ENCODE measurements at places on chromosomes 5 and 9. TPM values are rescaled to one million over a fixed set of nuclear protein-coding genes. Genes with fewer than 3 reads are reported as not detected.

The PROB1 gene
- total RNA-seq, result 28.6 TPM

The PCDHB3 gene
- 0.63 TPM for total RNA-seq

The TERT gene
- total RNA-seq, result not detected

The SCGB3A2 gene
- not detected for total RNA-seq

The FSTL4 gene
- not detected for total RNA-seq

The MARCHF11 gene
- 0.33 TPM for total RNA-seq

The ERCC8 gene
- 6.0 TPM for total RNA-seq

The PCDHGB5 gene
- 9.7 TPM for total RNA-seq

The MARCHF6 gene
- total RNA-seq, result 103 TPM

The NTNG2 gene
- total RNA-seq, result 16.9 TPM

The FOXD4L4 gene
- not detected for total RNA-seq

The PCA3 gene
- total RNA-seq, result not detected

The SLC36A2 gene
- total RNA-seq, result not detected

The UQCRQ gene
- total RNA-seq, result 276 TPM

The KLF4 gene
- total RNA-seq, result 62.9 TPM

DNA sequence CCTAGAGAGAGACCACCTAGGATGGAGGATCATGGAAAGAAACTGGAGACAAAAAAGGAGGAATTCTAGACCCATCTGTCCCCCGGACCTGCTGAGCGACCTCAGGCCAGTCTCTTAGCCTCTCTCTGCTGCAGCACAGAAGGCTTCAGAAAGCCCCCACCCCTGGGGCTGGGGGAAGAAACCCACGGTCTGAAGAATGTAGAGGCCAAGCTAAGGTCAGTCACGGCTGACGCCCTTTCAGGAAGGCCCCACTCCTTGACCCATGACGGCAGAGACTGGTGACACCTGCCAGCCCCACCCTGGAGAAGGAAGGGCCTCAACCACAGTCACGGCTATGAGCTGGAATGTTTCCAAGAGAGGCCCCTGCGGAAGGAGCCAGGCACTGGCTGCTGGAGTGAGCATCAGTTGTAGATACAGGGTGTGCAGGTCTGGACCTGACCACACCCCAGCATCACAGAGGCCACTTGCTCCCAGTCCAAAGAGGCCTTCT, 120.5 kb upstream of the BOD1 start:
- no peaks in the 10 kb centered on the region for H3K4me1 ChIP-seq
- H3K4me3 ChIP-seq, result no peak overlapping the region
- no peak overlapping the region for H3K27ac ChIP-seq

- no peaks in the 10 kb centered on the region for H3K27me3 ChIP-seq
- H3K4me3 ChIP-seq, result no peak overlapping the region
- DNase-seq, result no peak
Observed at GRCh38 chr5:67094476-67095300, 101.9 kb downstream of the CD180 start.

DNA sequence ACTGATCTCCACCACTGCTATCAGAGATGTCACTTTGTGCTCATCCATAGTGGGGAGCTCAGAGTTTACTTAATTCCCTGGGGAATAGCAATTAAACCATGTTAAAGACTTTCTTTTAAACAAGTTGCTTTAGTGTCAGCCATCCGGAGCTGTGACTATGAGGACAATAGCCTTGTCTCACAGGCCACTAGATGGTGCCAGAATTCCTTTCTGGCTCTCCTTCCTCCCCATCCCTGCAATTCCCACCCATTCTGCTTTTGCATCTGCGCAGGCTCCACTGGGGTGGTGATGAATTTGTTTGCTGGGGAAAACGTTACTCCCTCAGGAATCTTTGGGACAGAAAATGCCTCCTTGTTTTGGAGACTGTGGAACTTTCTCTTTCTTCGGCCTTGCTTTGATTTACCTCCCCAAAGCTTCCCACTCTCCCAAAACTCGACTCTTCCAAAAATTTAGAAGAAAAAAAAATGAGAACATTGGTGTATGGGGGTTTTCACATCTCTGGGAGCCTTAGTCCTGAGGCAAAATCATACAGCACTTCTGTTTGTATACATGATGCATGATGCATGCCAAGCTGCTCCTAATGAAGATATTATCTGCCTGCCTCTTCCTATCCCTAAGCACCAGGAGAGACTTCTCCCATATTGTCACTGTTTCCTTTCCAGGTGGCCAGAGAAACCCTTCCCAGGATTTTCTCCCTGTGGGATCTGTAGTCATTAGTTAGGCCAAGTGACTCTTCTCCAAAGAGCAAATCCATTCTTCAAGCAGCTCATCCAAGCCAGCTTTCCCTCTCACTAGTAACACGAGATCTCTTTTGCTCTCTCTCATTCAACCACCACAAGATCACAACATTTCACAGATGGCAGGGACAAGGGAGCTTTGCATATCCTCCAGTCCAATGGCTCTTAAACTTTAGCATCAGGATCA, 466.1 kb downstream of the TLR4 start:
- no peak overlapping the region for H3K4me3 ChIP-seq
- H3K27ac ChIP-seq, result no peak overlapping the region
- H3K27me3 ChIP-seq, result no peaks in the 10 kb centered on the region

DNA sequence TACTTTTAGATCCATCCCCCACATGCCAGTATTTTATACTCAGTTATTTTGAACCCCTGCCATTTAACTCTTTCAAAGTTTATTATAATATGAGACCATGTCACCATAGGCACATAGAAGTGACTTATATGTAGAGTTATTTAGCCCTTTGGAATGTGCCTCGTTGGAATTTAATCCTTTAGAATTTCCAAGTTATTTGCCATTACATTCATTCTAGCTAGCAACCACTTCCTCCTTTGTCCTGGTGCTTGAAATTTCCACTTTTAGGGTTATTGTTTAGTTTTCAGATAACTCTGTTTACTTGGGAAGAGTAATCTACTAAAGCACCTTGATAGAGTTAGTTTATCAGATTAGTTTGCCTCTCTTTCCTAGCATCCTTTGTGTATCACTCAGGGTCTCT, 82.8 kb upstream of the TLE1 start:
- no peaks in the 10 kb centered on the region for H3K4me1 ChIP-seq
- no peak overlapping the region for H3K27ac ChIP-seq
- H3K4me3 ChIP-seq, result no peak overlapping the region
- H3K36me3 ChIP-seq, result no peaks in the 10 kb centered on the region

- H3K4me1 ChIP-seq, result no peaks in the 10 kb centered on the region
- H3K36me3 ChIP-seq, result no peaks in the 10 kb centered on the region
- no peak overlapping the region for H3K27ac ChIP-seq
- no peak overlapping the region for H3K4me3 ChIP-seq
- no peaks in the 10 kb centered on the region for H3K27me3 ChIP-seq
Observed at GRCh38 chr5:81163651-81164050, 69.5 kb upstream of the CKMT2 start.

DNA sequence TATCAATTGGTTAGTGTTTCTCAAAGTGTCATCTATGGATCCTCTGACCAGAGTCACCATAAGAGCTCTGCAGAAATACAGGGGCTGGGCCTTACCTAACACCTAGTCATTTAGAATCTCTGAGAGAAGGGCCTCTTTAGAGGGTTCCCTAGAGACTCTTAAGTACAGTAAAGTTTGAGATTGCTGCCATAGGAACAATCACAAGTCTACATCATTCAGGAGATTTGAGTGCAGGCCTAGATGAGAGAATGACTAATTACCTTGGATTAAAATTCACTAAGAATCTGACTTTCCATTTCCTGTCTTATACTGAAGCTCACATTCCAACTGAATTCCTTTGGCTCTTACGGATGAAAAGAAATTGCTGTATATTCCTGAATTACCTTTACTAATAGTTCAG, 182.1 kb upstream of the PTGER4 start:
- H3K27me3 ChIP-seq, result no peaks in the 10 kb centered on the region
- no peaks in the 10 kb centered on the region for H3K4me1 ChIP-seq
- DNase-seq, result no peak
- no peak overlapping the region for H3K27ac ChIP-seq
- H3K4me3 ChIP-seq, result no peak overlapping the region
- no peaks in the 10 kb centered on the region for H3K36me3 ChIP-seq

GRCh38 chr9:138103111-138103848, 225.7 kb downstream of the CACNA1B start:
- no peaks in the 10 kb centered on the region for H3K36me3 ChIP-seq
- DNase-seq, result peak; percentile 26
- H3K27me3 ChIP-seq, result no peaks in the 10 kb centered on the region
- H3K27ac ChIP-seq, result no peak overlapping the region
- H3K4me3 ChIP-seq, result no peak overlapping the region

- no peaks in the 10 kb centered on the region for H3K36me3 ChIP-seq
- H3K4me1 ChIP-seq, result no peaks in the 10 kb centered on the region
- no peak overlapping the region for H3K27ac ChIP-seq
- no peak for DNase-seq
Observed at GRCh38 chr5:39717176-39717897, 292.6 kb upstream of the DAB2 start.

DNA sequence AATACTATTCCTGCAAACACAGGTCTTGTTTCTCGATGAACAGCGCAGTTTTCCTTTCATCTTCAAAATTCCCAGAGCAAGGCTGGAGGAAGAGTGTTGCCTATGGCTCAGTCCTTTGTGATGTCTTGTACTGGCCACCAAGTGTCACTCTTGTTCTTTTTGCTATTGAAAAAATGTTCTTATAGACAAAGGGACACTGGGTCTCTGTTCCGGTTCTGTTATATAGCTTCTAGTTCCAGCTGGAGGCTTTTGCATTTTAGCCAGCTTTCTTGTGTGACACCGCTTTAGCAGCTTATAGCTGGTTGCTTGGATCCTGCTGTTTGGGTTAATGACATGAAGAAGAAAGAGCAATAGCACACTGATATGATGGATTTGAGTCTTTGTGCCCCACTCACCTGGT, 343.7 kb upstream of the KCNN2 start:
- no peaks in the 10 kb centered on the region for H3K4me1 ChIP-seq
- no peak for DNase-seq
- H3K4me3 ChIP-seq, result no peak overlapping the region
- H3K27ac ChIP-seq, result no peak overlapping the region

- H3K27me3 ChIP-seq, result no peaks in the 10 kb centered on the region
- H3K4me3 ChIP-seq, result no peak overlapping the region
- H3K36me3 ChIP-seq, result no peaks in the 10 kb centered on the region
- no peak overlapping the region for H3K27ac ChIP-seq
- DNase-seq, result no peak
Observed at GRCh38 chr5:93990504-93991070, 249.2 kb upstream of the POU5F2 start.

GRCh38 chr5:112555691-112556090, 136.6 kb upstream of the EPB41L4A start:
- no peak overlapping the region for H3K4me3 ChIP-seq
- no peaks in the 10 kb centered on the region for H3K4me1 ChIP-seq
- H3K27me3 ChIP-seq, result no peaks in the 10 kb centered on the region

DNA sequence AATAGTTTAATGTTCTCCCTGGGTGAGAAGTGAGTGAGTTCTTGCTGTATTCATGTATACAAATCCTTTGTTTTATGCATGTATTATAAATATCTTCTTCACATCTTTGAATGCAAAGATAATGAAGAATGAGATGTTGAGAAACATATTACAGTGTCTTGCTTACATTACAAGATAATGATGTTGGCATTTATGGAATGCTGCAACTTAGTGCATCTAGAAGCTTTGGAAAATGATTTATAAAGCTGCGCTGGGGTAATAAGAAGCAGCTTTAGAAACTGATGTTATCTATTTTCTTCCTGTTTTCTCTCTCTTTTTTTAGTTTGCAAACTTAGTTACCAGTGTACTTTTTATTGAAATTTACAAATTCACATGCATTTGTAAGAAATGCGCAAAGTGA, 673.4 kb downstream of the KCTD16 start:
- no peaks in the 10 kb centered on the region for H3K4me1 ChIP-seq
- no peak overlapping the region for H3K4me3 ChIP-seq
- no peaks in the 10 kb centered on the region for H3K36me3 ChIP-seq
- no peak for DNase-seq
- H3K27me3 ChIP-seq, result no peaks in the 10 kb centered on the region
- no peak overlapping the region for H3K27ac ChIP-seq

DNA sequence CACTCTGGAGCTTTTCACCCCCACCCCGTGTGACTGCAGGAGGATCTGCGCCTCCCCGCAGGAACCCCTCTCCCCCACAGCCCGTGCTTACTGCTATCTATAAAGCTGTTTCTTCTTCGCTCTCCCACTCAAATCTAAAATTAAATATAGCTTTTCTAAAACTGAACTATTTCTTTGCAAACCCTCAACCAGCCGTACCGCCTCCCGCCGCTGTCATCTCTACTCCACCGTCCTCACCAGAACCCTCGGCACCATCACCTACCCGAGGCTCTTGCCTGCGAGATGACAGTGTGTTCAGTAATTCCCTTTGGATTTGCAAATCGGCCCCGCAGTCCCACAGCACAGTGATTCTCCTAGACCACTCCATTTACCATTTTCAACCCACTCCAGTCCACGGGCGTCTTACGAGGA, 13.6 kb downstream of the LPCAT1 start:
- H3K4me1 ChIP-seq, result no peaks in the 10 kb centered on the region
- no peak overlapping the region for H3K4me3 ChIP-seq
- H3K27me3 ChIP-seq, result no peaks in the 10 kb centered on the region
- H3K27ac ChIP-seq, result no peak overlapping the region
- peaks cover 13% of the 10 kb centered on the region for H3K36me3 ChIP-seq

- H3K4me1 ChIP-seq, result no peaks in the 10 kb centered on the region
- no peaks in the 10 kb centered on the region for H3K36me3 ChIP-seq
- H3K27ac ChIP-seq, result no peak overlapping the region
- DNase-seq, result no peak
- no peak overlapping the region for H3K4me3 ChIP-seq
- no peaks in the 10 kb centered on the region for H3K27me3 ChIP-seq
Observed at GRCh38 chr5:178341851-178342140, 109.2 kb upstream of the PHYKPL start.

GRCh38 chr9:114549697-114550330, 37.8 kb upstream of the ATP6V1G1 start:
- no peaks in the 10 kb centered on the region for H3K27me3 ChIP-seq
- no peak overlapping the region for H3K27ac ChIP-seq
- no peak overlapping the region for H3K4me3 ChIP-seq

Measured in right atrium auricular region (tissue), 2 donors.